ENCODE measurements at places on chromosomes 1 and 21. TPM values are rescaled to one million over a fixed set of nuclear protein-coding genes. Genes with fewer than 3 reads are reported as not detected.

GRCh38 chr1:184802354-184803179 is 47.9 kb upstream of the EDEM3 start:
- H3K27ac ChIP-seq, result no peak overlapping the region
- no peaks in the 10 kb centered on the region for H3K4me1 ChIP-seq
- H3K27me3 ChIP-seq, result no peaks in the 10 kb centered on the region
- H3K36me3 ChIP-seq, result peaks cover 68% of the 10 kb centered on the region
- no peak for DNase-seq

DNA sequence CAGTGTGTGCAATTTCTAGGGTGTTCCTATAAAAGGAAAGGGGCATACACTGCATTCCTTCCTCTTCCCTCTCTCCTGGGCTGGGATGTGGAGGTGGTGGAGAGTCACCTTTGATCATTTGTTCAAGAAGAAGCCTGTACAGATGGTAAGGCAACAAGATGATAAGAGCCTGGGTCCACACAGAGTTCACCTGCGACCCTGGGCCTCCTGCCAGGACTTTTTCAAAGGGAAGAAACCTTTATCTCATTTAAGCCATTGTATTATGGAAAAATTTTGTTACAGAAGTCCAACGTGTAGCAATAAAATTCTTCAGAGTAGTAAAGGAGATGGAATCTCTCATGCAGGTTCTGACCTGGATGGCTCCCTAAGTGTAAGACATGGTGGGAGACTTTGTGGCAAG is 189.1 kb downstream of the MIS18A start:
- H3K27me3 ChIP-seq, result no peaks in the 10 kb centered on the region
- H3K4me1 ChIP-seq, result no peaks in the 10 kb centered on the region
- H3K36me3 ChIP-seq, result no peaks in the 10 kb centered on the region
- H3K27ac ChIP-seq, result no peak overlapping the region
- DNase-seq, result no peak

- no peaks in the 10 kb centered on the region for H3K27me3 ChIP-seq
- H3K4me3 ChIP-seq, result no peak overlapping the region
- H3K4me1 ChIP-seq, result no peaks in the 10 kb centered on the region
- no peak overlapping the region for H3K27ac ChIP-seq
- DNase-seq, result no peak
Measured at GRCh38 chr1:38919130-38919529, 22.5 kb downstream of the RHBDL2 start.

AMY2A gene
- total RNA-seq, result 1.7 TPM

DNA sequence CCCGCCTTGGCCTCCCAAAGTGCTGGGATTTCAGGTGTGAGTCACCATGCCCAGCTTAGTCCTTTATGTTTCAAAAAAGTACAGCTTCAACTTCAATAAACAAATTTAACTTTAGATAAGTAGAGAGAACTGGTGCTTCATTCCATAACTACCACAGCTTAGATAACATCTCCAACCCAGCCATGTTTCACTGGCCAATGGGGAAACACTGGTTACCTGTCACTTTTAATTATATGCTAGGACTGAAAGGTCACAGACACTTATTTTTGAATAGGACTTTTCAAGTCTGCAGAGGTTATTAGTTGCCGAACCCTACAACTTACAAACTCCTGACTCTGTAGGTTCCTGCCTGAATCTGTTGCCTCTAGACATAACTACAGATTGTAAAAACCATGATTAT is 56.5 kb upstream of the ST6GALNAC3 start:
- no peaks in the 10 kb centered on the region for H3K27me3 ChIP-seq
- H3K4me1 ChIP-seq, result no peaks in the 10 kb centered on the region
- H3K4me3 ChIP-seq, result no peak overlapping the region
- H3K27ac ChIP-seq, result no peak overlapping the region
- DNase-seq, result no peak
